IPS-NIHi11 (cell line): ENCODE measurements at places on chromosomes 16 and 17.

DNA sequence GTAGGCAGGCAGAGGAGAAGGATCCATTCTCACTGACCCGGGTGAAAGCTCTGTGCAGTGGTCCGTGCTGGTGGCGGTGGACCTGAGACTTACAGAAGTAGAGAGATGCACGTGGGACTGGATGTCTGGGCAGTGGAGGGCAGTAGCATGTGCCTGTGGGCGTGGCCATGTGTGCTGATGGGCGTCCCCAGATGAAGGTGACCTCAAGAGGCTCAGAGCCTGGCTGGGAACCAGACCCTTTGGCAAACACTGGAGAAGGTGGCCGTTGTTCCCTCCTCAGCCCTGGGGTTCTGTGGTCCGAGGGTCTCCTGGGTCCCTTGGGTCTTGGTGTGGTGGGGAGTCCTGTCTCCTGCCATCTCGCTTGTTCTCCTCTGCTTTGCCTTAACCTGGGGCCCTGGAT is 15.6 kb downstream of the WSCD1 start:
- DNase-seq, result no peak

DNA sequence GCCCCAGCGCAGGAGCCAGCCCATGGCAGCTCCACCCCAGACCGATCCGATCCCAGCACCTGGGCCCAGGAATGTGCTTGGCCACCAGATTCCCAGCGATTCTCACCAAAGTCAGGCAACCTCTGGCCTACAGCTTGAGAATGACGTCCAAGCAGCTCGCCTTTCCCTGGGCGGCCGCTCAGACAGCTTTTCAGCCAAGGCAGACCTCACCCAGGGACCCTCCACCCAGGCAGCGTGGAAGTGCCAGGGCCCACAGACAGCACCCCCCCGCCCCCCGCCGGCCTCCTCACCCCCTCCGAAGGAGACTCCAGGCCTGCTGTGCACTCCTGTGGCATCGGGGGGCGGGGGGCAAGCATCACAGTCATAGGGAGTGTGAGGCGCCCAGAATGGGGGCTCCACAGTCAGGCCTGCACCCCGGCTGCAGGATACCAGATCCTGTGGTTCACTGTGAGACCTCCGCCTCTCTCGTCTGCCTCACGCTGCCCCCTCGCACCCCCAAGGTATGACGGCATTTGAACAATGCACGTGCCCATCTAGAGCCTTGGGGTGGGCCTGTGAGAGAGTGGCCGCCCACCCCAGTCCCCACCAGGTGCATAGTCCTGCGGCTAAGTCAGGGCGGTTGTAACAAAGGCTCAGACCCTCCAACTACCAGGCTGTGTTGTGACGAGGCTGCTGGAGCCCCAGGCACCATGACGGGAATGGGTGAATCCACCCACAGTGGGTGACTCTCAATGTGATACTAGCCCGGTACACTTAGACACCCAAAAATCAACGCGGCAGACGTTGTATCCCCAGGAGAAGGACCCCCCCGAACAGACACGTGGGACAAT is 6.0 kb downstream of the CEP295NL start:
- no peak for DNase-seq

GRCh38 chr17:50192618-50193291 is 8.7 kb downstream of the COL1A1 start:
- no peak for DNase-seq

DNA sequence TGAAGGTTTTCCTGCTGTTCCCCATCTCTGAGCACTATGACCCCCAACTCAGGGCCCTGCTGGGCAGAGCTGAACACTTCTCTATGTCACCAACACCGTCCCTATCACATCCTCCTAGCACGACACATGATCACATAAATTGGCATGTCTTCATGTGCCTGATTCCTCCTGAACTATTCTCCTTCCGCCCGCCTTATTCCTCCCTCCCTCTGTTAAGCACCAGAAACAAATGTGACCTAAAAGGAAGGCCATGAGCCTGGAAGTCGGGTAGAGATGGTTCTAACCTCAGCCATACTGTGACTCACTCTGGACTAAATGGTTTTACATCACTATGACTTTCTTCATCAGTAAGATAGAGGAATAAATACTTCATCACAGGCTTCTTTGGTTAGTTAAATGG is 80.8 kb upstream of the DYNLRB2 start:
- no peak for DNase-seq

DNA sequence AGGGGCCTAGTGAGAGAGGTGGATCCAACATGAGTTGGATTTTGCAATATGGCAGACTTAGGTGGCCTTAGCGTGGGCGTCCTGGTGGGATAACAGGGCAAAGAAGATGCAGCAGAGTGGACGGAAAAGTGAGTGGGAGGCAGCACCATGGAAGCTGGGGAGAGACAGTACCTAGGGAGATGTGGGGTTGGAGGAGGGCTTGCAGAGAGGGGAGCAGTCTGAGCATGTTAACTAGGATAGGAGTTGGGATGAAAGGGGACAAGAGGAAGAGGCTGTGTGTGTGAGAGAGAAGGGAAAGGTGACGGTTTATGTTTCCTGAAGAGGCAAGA is 120.1 kb downstream of the NTN1 start:
- no peak for DNase-seq

DNA sequence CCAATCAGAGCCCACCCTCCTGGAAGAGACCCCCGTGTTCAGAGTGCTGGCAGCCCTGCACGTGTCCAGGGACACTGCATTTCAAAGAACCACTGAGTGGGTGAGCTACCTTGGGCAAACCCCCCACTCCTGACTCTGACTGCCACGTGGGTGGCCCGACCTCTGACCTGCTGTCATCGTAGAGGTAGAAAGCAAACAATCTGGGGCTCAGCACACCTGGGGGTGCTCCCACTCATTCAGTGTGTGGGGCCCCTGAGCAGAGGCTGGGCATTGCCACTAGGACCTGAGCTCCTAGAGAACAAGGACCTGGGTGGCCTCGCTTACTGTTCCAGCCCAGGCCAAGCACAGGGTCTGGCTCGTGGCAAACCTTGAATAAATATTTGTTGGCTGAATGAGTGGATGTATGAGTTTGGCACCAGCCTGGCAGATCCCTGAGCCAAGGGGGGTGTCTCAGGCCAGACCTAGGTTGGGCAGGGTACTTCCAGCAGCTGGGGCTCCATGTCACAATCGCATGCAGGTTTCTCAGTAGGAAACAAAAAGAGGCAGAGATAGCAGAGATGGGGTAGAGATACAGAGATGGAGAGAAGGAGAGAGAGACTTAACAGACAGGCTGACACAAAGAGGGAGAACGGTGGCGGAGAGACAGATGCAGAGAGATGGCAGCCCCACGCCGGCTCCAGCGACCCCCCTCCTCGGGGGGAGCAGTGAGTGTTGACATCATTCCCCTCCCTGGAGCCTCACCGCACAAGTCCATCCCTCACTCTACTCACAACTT is 5.4 kb upstream of the DRC7 start:
- peak; percentile 1 for DNase-seq

- DNase-seq, result no peak
Measured at GRCh38 chr16:74201576-74201975, 95.0 kb upstream of the PSMD7 start.

GRCh38 chr16:14284371-14284770 is 213.3 kb downstream of the MRTFB start:
- DNase-seq, result no peak

DNA sequence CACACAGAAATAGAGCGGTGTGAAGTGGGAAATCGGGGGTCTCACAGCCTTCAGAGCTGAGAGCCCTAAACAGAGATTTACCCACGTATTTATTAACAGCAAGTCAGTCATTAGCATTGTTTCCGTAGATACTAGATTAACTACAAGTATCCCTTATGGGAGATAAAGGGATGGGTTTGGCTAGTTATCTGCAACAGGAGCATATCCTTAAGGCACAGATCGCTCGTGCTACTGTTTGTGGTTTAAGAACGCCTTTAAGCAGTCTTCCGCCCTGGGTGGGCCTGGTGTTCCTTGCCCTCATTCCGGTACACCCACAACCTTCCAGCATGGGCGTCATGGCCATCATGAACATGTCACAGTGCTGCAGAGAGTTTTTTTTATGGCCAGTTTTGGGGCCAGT is 27.0 kb downstream of the TMC6 start:
- no peak for DNase-seq

DNA sequence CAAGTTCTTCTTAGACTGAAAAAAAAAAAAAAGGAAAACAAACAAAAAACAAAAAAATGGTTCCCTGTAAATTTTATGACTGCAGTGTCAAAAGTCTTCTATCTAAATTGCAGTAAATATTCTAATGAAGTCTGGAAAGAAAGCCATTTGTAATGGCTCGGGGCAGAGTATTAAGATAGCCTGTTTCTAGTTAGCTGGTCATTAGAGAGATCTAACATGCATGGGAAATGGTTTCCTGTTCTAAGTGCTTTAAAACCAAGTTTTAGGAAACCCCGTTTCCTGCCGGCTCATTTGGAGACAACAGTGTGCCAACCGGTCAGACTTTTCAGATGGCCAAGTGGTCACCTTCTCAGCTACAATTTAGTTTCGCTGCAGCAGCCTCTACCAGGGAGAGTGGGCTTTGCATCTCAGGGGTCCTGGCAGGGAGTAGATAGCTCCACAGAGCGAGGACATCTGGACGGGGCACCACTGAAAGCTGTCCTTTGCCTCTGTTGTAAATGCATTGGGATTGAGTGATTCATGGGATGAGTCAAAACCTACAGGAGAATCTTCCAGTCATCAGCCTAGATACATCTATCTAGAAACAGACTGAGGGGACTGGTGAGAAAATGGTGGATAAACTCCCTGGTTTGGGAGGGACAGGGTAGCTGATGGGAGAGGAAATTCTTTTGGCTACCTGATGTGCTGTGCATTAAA is 473.2 kb upstream of the SALL1 start:
- DNase-seq, result no peak

DNA sequence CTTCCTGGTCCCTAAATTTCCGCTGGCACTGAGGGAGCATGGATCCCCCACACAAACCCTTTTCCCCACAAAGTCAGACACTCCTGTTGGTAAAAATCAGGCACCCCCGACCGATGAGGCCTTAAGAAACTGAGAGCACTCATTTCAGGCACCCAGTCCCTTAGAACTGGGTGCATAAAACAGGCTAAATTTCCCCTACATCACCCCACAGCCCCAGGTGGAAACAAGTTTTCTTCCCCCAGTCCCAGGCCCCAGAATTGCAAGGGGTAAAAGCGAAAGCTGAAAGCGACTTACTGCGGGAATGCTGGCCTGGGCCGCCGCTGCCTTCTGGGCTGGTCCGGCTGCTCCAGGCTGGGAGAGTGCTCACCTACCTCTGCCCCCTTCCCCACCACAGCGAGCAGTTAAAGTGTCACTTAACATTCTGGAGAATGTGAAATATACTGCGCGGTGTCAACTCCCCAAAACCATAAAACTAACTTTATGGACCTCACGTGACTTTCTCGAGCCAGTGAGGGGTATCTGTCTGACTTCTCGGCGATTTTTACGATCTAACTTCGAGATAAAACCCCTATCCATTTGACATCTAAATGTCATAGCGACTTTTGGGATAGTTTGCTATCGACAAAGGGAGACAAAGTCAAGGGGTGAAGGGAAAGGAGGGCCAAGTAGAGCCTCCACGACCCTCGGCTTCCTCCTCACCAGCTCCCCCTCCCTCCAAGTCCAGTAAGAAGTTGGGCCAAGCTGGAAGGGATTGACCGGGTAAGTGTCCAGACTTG is at the start of gene HOXB3:
HOXB3 (minus strand) TSS at position 411 of the 776 bp plus-strand sequence. CDS start 37,767 bp downstream, outside the sequence.
- DNase-seq, result no peak

DNA sequence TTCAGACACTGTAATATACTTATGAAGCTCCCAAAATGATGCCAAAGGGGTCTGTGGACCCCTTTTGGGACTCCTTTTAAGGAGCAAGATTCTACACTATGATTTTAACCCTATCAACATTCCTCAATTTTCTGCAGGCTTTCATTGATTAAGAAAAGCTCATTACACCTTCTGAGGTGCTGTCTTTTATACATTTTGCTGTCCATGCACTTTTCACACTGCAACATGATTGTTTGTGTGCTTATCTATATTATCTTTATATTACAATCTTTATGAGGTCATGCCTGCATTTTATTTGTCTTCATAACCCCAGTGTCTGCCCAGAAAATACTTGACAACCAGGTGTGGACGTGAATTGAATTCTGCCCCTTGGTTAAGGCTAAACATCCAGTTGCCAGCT is 482.6 kb upstream of the ZFHX3 start:
- no peak for DNase-seq

GRCh38 chr16:53832896-53833544 is 129.1 kb downstream of the FTO start:
- no peak for DNase-seq

DNA sequence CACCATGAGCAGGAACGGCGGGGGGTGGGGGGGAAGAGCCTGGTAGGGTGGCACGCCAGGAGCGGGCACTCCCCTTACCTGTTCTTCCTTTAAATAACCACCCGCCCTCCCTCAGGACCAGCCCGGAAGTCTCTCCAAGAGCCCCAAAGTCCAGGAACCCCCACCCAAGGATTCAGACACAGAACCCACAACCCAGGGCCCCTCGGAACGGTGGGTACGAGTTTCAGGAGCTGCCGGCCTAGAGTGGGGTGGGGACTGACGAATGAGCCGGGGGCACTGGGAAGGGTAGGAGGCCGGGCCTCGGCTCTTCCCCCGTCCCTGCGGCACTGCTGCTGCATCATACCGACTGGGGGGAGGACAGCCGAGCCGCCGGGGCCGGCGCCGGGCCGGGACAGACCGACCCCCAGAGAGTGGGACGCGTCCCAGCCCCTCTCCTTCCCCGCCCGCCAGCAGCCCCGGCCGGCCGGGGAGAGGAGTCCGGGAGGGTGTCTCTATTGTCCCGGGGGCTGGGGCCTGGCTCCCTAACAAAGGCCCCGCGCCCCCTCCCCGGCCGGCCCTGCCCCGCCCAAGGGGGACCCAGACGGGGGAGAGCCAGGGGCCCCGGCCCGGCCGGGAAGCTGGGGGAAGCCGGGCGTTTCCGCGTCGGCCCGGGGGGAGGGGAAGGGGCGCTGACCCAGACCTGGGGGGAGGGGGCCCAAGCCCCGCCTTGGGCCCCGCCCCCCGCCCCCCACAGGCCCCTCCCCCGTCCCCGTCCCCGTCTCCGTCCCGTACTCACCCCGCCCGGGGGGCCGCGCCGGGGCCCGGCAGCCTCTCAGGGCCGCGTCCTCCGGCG is 747 bp downstream of the ATXN7L3 start:
- DNase-seq, result peak; percentile 90

DNA sequence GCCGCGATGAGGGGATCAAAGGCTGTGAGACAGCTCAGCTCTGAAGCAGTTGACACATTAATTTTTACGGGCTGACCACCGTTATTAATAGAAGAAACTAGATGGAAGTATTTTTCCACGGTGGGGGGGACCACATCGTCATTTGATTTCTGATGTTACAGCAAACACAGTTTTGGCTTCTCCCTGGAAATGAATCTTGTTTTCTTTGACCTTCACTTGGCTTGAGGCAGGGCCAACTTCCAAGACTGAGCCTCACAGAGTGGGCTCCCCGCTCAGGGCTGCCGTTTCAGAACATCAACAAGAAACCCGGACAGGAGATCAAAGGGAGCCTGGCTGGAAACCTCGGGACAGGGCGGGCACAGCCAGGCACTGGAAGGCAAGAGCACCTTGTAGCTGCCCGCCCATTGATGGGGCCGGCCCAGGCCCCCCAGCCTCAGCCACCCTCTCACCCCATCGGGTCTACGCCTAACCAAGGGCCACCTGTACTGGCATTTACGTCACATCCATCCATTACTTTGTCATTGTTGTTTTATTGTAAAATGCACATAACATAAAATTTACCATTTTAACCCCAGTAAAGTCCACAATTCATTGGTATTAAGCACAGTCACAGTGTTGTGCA is 124.6 kb downstream of the C16orf95 start:
- DNase-seq, result no peak
